ENCODE measurements at places on chromosomes 3 and 15.

DNA sequence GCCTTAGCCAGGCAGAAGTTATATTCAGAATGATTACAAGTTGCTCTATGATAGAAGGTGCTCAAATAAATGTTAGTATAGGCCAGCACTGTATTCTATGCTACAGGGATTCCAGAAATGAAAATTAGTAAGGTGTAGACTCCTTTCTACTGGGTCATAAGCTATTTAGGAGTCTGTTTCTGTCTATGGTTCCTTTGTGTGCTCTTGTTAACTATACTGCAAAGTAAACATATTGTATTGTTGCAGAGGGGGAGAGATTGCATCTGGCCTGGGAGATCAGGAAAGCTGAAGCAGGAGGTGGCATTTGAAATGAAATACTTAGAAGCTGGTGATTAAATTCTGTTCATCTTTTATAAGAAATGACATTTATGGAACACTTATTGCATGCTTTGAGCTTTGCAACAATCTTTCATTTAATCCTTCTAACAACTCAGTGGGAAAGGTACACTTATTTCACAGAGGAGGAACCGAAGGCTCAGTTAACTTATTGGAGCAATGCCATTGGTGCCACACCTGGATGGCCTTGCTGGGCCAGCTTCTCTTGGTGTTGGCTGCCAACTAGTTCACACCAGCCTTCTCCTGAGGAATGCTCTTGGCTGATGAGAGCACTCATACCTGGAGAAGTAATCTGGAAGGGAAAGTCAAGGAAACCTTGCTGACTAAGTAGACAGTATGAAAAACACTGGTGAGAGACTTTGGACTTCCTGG is 39.1 kb downstream of the ABHD5 start:
- DNase-seq = no peak

- DNase-seq = no peak
These were observed 34.1 kb downstream of the ADAM10 start for GRCh38 chr15:58715266-58715917.

GRCh38 chr3:22288756-22289155 is 537.7 kb upstream of the ZNF385D start:
- no peak for DNase-seq

DNA sequence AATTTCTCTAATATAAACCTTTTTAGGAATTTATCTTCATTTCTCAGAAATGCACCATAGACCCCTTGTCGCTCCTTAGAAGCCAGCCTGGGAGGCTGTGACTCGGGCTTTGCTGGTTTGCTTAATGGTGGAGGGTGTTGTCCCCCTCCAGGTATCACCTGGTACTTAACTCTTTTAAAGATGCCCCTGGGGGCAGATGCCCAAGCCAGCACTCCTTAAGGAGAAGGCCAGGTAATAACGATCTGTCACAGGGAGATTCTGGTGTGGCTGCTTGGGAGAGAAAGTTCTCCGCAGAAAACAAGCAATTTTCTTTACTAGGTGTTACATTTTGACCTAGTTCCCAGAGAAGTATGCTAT is 22.3 kb downstream of the EHD4 start:
- DNase-seq = no peak

All from stimulated activated CD8-positive, alpha-beta memory T cell treated with anti-CD3 and anti-CD28 coated beads, Interleukin-4, amount 100 ng/mL, for 1 hour (primary cell).